ENCODE measurements at places on chromosomes 6 and 20. TPM values are rescaled to one million over a fixed set of nuclear protein-coding genes. Genes with fewer than 3 reads are reported as not detected.

DNA sequence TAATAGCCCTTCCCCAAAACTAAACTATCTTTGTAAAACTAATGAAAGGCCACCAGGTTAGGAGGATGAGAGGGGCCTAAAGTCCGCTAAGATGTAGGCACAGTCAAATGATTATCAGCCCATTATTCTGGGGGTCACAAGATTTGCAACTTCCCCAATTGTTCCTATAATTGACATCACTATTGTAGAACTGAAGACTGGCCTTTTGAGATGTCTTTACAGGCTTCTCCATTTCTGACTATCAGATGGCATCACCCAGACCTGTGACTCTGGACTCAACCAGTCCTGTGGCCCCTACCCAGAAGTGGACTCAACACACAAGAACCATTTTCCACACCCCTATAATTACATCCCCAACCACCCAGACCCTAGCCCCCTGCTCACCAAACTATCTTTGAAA, 61.5 kb upstream of the MAP7 start:
- H3K27me3 ChIP-seq = no peaks in the 10 kb centered on the region
- H3K27ac ChIP-seq = no peak overlapping the region
- no peaks in the 10 kb centered on the region for H3K4me1 ChIP-seq
- DNase-seq = no peak

DNA sequence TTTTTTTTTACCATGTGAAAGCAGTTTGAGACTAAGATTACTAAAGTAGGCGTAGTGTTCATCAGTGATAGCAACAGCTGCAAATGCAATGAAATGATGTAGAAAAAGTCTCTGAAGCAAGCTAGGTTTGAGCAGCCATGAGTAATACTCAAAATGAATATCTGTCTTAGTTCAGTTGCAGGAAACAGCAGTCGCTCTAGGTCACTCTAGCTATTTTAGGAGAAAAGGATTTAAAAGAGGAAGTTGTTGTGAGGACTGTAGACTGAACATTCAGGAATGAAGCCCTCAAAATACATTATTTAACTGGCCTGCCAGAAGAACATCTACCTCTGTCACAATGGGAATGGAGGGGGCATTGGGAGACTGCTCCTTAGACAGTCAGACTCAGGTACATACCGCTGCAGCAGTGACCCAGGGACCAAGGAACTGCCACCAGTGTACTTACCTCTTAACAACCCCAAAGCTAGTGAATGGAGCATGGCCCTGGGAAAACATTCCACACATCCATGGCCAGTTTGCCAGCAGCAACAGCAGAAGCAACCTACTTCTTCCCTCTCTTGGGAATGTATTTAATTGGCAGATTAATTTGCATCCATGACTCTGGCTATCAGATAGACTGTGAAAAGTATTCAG, 243.0 kb upstream of the KHDRBS2 start:
- no peaks in the 10 kb centered on the region for H3K36me3 ChIP-seq
- H3K4me1 ChIP-seq = no peaks in the 10 kb centered on the region
- H3K27ac ChIP-seq = no peak overlapping the region
- H3K4me3 ChIP-seq = no peak overlapping the region

- H3K36me3 ChIP-seq = no peaks in the 10 kb centered on the region
- DNase-seq = peak; percentile 6
- no peaks in the 10 kb centered on the region for H3K27me3 ChIP-seq
- no peak overlapping the region for H3K4me3 ChIP-seq
Observed at GRCh38 chr20:23133560-23133998, 47.5 kb upstream of the CD93 start.

- no peaks in the 10 kb centered on the region for H3K27me3 ChIP-seq
- no peak overlapping the region for H3K4me3 ChIP-seq
- H3K4me1 ChIP-seq = no peaks in the 10 kb centered on the region
- no peak for DNase-seq
Observed at GRCh38 chr20:19815553-19815991, 57.5 kb downstream of the RIN2 start.

- DNase-seq = no peak
- H3K27ac ChIP-seq = no peak overlapping the region
Observed at GRCh38 chr20:61528591-61528990, 276.5 kb downstream of the CDH4 start.

- H3K27me3 ChIP-seq = peaks cover 35% of the 10 kb centered on the region
- H3K4me3 ChIP-seq = no peak overlapping the region
- no peak overlapping the region for H3K27ac ChIP-seq
Observed at GRCh38 chr6:37538107-37538506, 38.4 kb upstream of the CCDC167 start.

GRCh38 chr20:62449951-62450691, 22.8 kb upstream of the RBBP8NL start:
- H3K27ac ChIP-seq = no peak overlapping the region
- H3K4me1 ChIP-seq = no peaks in the 10 kb centered on the region
- no peaks in the 10 kb centered on the region for H3K36me3 ChIP-seq
- peaks cover 6% of the 10 kb centered on the region for H3K27me3 ChIP-seq
- no peak overlapping the region for H3K4me3 ChIP-seq

DNA sequence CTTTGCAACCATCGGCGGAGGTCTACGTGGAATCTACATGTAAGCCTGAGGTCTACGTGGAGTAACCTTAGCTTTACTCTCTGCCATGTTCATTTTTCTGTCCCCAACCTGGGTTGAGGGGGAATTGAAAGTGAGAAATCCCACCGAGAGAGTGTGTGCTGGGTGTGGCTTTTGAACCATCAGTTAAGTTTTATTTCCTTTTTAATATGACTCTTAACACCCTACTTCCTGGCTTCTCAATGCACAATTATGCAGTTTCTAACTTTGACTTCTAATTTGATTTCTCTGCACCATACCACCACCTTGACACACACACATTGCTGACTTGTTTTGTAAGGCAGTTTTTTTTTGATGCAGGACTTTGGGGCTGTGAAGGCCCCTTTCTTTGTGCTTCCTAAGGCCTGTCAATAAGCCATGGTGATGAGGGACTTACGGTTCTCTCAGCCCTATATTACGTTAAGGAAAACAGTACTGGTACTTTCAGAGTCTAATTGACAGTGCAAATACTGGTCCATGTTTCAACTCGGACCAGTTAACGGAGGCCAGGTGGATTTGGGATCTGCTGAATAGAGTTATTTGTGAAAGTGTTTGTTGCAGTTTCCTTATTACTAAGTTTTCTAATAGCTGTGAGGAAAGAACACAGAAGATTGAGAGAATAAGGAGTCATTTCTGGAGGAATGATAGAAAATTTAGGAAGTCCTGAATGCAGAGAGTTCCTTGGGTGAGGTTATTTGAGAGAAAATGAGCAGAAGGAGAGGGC, 206.5 kb downstream of the JARID2 start:
- H3K36me3 ChIP-seq = no peaks in the 10 kb centered on the region
- H3K27me3 ChIP-seq = no peaks in the 10 kb centered on the region
- no peaks in the 10 kb centered on the region for H3K4me1 ChIP-seq
- DNase-seq = no peak

- no peaks in the 10 kb centered on the region for H3K4me1 ChIP-seq
- no peak overlapping the region for H3K27ac ChIP-seq
- no peak overlapping the region for H3K4me3 ChIP-seq
Observed at GRCh38 chr6:39029156-39030011, 19.2 kb upstream of the GLP1R start.

- H3K27ac ChIP-seq = no peak overlapping the region
- H3K4me3 ChIP-seq = no peak overlapping the region
- H3K36me3 ChIP-seq = no peaks in the 10 kb centered on the region
- DNase-seq = no peak
- no peaks in the 10 kb centered on the region for H3K4me1 ChIP-seq
- H3K27me3 ChIP-seq = no peaks in the 10 kb centered on the region
Observed at GRCh38 chr6:5214570-5215052, 46.1 kb downstream of the LYRM4 start.

DNA sequence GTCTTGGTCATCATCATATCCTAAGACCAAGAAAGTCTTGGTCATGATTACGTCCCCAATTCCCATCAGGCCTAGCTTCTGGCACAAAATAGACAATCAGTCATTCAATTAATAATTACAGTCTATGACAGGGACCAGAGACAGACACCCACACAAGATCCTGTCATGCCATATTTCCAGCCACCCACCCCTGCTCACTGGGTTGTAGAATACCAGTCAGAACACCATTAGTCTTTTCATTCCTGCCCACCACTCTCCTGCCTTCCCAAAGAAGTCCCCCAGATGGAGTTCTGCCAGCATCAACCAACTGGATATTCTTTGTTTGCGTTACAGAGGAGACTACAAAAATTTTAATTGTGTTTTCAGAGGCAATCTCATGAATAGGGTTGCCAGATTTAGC, 81.0 kb downstream of the BCAS1 start:
- no peak overlapping the region for H3K27ac ChIP-seq
- H3K4me3 ChIP-seq = no peak overlapping the region
- H3K36me3 ChIP-seq = no peaks in the 10 kb centered on the region
- no peaks in the 10 kb centered on the region for H3K4me1 ChIP-seq
- no peaks in the 10 kb centered on the region for H3K27me3 ChIP-seq
- DNase-seq = no peak

GRCh38 chr6:83615025-83615999, 93.6 kb downstream of the SNAP91 start:
- no peaks in the 10 kb centered on the region for H3K27me3 ChIP-seq
- DNase-seq = no peak
- H3K4me1 ChIP-seq = no peaks in the 10 kb centered on the region

DNA sequence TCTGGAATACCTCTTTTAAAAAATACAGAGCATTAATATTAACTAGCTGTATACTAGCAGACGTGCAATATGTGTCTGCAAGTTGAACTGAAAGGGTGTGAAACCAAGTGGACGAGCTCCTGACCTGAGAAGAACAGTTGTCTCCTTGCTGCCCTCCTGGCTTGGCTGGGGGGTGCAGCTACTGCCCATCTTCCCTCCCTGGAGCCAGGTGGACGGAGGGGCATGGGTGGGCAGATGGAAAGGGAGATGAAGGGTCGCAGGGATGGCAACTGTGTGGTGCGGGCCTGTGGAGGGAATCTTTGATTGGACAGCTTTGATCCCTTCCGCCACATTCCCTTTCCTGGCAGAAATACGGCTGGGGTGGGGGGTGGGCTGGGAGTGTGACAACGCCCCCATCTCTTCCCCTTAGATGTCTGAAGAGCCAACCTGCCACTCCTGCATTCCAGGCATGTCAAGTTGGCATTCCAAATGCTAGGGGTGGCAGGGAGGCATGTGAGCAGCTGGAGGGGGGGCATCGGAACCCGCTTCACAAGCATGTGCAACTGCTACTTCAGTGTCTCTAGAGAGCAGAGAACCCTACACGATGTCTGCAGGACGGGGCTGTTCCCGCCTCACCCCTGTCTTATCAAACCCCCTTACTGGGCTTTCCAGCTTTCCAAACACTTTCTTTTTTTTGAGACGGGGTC, 37.3 kb downstream of the SRSF3 start:
- peaks cover 3% of the 10 kb centered on the region for H3K4me1 ChIP-seq
- H3K4me3 ChIP-seq = no peak overlapping the region
- H3K36me3 ChIP-seq = no peaks in the 10 kb centered on the region
- no peaks in the 10 kb centered on the region for H3K27me3 ChIP-seq

DNA sequence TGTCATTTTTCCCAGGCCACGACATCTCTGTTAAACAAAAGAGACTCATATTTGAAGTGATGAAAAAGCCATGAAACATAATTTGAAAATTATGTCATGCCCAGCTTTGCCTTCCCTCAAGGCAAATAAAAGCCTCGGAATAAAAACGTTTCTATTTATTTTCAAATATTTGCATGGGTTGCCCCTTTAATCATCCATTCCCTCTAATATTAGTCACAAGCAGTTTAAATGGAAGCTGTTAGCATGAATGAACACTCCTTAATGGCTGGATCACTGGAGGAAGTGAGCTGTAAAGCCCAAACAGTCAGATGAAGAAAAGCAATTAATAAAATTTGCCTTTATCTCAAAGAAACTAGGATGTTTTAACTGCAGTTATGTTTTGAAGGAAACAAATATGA, 69.3 kb upstream of the STMND1 start:
- no peaks in the 10 kb centered on the region for H3K27me3 ChIP-seq
- H3K36me3 ChIP-seq = no peaks in the 10 kb centered on the region
- no peak overlapping the region for H3K4me3 ChIP-seq
- DNase-seq = no peak
- H3K27ac ChIP-seq = peak overlapping the region; percentile 14

SPATA2 gene
- total RNA-seq = 1.8 TPM

PTPRT gene
- 6.3 TPM for total RNA-seq

AK9 gene
- total RNA-seq = 20.0 TPM

TUBB2B gene
- 4.2 TPM for total RNA-seq

PPARD gene
- total RNA-seq = 10.7 TPM

ELOVL5 gene
- 427 TPM for total RNA-seq

ATAT1 gene
- 5.3 TPM for total RNA-seq

DACT2 gene
- total RNA-seq = not detected

SPATS1 gene
- not detected for total RNA-seq

RSPO3 gene
- 16.2 TPM for total RNA-seq

MAP7 gene
- total RNA-seq = 16.4 TPM

Data from breast epithelium (tissue), 4 donors.